Femur (tissue), 1 donor: ENCODE measurements at places on chromosomes 2 and 18.

DNA sequence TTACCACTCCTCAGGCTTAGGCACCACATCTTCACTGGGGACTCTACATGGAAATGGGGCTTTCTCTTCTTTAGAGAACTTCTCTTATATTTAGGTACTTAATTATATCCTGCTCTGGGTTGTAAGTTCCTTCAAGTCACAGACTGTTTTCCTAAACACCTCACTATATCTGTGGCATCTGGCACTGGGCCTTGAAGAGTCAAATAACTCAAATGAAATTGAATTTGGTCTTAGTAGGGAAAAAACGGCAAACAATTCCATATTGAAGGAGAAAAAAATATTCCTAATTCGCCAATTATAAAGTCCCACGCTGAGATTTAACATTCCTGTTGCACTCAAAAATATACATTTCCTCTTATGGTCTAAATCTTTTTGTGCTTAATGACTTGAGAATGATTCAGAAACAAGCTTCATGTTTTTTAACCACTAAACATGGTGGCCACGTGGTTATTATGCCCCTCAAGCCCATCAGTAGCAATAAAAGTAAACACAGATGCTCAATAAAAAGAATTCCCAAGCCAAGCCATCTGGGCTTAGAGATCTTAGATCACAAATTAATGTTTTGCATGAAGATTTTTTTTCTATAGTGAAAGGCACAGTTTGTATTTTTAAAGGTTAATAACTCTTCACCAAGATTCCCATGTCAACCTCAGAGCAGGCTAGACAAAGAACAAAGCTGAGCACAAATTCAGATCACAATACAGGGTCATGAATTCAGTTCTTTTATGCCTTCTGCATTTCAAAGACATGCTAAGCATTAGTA is 105.5 kb upstream of the SYT4 start:
- no peak for DNase-seq

GRCh38 chr18:76791642-76792041 is 30.7 kb upstream of the ZNF236 start:
- DNase-seq, result no peak

DNA sequence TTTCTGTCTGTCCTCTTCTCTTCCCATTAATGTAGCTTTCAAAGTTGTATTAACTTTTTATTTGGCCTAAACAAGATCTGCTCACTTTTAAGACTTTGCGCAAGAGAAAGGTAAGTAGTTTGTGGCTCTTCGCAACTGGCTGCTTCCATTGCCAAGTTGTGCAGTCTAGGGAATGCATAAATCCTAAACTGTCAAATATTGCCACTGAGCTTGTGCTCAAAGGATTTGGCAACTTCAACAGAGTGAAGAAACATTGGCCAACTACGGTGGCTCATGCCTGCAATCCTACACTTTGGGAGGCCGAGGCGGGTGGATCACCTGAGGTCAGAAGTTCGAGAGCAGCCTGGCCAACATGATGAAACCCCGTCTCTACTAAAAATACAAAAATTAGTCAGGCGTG is 826.4 kb downstream of the EPHA4 start:
- no peak for DNase-seq

- no peak for DNase-seq
Observed at GRCh38 chr2:170843656-170844055, 27.0 kb downstream of the GAD1 start.

DNA sequence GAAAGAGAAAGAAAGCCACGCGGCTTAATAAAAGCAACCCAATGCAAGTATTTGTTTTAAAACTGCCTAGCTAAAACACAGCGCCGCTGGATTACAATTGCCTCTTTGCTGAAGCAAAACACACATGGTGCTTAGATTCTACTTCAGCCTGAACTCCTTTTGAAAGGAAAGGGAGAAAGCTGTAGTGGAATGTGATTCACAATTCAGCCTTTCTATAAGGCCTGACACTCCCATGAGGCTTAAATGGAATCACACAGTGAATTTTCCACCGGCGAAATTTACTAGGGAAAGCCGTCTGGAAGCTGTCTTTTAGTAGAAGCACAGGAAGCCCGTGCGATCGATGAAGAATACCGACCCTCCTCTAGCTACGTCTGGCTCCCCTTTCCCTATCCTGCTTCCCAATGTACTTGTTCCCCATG is 348.0 kb downstream of the DLGAP1 start:
- DNase-seq, result no peak

GRCh38 chr2:168992026-168992425 is 39.1 kb downstream of the ABCB11 start:
- DNase-seq, result no peak

GRCh38 chr2:232013701-232014353 is 52.3 kb downstream of the DIS3L2 start:
- DNase-seq, result peak; percentile 73

- no peak for DNase-seq
Observed at GRCh38 chr2:166137331-166137730, 9.5 kb upstream of the SCN1A start.

DNA sequence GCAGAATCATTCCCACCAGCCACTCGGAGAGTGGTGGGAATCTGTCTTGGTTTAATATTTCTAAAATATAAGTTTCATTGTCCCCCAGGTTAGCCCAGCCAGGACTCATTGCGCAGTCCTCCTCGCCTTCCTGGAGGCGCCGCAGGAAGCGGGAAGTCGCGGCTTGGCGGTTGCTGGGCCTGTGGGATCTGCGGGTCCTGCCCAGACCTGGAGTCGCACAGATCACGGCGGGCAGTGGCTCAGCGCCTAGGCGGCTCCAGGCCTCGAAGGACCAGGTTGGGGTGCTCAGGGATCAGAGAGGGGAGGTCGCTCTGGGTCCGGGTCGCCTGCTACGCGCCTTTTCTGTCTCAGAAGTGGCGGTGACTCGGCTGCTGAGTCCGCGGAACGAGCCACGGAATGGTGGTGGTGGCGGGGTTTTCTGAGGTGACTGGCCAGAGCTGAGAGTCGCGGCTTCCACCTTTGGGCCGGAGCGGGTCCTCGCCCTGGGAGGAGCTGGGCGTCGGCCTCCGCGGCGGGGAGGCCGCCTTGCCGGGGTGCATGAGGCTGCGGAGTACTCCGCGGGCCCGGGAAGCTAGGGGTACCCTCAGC is 2.6 kb downstream of the HOXD3 start:
- no peak for DNase-seq

DNA sequence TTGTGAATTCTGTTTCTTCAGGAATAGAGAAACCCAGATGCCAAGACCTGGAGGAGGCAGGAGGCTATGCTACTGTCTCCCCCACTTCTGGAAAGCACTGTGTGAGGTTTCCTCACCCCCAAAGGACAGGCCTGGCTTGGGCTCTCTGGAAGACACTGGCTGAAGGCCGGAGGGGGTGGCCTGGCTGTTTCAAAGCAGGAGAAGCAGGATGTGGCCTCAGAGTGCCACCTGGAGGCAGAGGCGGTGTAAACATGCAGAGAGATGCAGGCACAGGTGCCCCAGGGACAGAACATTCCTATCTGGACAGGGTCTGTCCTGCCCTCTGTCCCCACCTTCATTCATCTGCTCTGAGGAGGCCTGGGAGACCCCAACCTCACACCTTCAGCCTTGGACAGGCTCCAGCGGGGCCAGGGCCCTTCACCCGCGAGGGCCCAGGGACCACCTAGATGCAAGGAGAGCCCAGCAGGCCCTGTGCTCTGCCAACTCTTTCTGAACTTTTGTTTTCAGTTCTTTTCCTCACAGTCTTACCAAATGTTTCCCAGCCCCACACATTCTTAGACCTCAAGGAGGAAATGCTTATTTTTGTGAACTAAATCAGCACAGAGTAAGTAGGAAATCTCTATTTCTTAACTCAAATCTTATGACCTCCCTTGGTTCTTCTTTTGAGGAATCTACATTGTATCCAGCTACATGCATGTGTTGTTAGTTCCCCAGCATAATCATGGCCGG is 79.2 kb downstream of the LONRF2 start:
- peak; percentile 79 for DNase-seq

DNA sequence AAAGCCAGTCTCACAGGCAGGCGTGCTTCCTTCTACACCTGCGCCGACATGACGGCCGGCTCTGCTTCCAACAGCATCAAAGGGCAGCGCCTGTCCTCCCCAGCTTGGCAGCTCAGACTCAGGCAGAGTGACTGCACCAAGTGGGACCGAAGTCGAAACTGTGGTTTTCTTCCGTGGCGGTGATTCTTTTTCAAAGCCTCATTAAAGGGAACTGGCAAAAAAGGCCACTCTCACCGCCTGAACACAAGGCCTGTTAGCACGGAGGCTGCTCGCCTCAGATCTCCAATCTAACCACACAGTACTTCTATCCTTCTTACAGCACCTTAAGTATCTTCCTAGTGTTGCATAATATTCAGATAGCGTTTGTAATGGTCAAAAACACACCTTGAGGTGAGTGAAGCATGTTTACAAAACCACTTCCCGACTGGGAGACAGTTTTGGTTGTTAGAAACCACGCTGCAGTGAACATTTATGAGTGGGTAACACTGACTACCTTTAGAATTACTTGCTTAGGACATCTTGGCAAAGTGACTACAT is 236.4 kb downstream of the HDAC4 start:
- peak; percentile 16 for DNase-seq

DNA sequence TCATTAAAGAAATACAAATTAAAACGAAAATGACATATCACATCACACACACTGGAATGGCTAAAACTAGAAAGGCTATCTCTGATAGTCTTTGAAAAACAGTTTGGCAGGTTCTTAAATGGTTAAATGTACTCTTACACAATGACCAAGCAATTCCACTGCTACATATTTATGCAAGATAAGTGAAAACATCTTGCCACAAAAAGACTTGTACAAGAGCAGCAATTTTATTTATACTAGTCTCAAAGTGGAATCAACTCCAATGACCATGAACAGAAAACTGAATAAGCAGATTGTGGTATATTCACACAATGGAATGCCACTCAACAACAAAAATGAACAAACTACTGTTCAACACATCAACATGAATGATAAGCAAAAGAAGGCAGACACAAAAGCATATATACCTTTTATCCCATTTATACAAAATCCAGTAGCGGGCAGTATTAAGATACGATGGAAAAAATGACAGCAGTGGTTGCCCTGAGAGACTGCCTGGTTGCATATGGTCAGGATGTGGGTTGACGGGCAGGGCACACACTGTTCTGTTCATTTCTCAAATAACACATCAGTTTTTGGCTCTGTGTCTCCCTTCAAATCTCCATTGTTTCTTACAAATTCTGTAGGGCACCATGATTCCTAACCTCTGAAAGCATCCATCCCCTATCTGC is 25.4 kb downstream of the SP100 start:
- DNase-seq, result no peak

DNA sequence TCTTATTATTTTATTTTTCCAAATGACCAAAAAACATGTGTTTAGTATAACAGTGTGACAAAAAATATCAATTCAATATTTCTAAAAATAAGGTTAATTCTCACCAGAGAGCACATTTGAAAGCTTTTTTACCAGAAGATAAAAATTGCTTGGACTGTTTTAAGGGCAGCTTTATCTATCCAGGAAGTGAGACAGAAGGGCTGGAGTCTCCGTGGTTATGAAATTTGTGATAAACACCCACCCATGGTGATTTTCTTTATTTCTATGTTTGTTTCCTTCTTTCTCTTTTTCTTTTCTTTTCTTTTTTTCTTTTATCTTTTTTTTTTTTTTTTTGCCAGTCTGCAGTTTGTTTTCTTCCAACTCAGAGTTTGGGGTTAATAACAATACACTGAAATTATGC is 298.5 kb downstream of the PIEZO2 start:
- DNase-seq, result no peak

- DNase-seq, result peak; percentile 43
Observed at GRCh38 chr18:27599202-27599829, 414.2 kb upstream of the CHST9 start.

DNA sequence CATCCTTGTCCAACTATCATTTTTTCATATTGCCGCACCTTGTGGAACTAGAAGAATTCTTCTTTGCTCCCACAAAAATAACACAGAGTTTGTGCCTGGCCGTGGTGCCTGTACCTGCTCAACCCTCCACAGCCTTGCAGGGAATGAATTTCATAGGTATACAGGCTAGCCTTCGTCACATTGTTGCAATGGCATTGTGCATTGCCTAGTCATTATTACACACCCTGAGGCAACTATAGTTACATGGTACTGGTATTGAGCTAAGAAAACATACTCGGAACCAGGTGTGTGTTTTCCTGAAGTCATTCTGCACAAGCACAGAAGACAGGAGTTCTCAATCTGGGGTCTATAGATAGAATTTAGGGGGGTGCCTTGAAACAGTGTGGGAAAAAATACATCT is 188.0 kb upstream of the CTAGE1 start:
- DNase-seq, result no peak

- no peak for DNase-seq
Observed at GRCh38 chr2:161141033-161141432, 19.2 kb upstream of the TANK start.

DNA sequence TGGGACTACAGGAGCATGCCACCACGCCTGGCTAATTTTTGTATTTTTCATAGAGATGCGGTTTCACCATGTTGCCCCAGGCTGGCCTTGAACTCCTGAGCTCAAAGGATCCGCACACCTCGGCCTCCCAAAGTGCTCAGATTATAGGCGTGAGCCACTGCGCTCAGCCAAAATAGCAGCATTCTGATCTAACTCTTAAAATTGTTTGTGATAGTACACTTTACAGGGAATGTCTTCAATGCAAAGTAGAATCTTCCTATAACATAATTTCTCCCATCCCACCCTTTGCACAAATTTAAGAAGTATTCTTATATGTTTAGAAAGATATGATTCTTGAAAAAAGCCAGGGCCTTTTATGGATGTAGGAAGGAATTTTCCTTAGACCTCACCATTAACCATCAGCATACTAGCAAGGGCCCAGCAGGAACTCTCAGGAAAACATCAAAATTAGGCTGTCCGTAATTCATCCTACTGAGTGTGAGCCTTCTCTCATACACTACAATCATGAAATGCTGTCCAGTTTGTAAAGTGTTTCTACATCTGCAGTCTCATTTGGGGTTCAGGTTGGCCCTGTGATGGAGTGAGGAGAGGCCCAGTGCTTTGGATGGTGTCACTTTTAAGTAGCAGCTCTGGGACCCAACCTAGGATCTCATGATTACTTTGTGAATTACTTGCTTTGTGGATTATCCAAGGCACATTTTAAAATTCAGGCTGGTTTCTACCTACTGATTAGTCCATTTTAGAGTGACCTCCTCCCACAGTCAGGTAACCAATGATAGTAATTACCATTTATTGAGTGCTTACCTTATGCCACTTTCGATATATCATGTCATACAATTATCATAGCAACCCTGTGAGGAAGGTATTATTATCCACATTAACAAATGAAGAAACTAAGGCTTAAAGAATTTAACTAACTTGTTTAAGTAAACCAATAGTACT is 37.5 kb upstream of the DLX1 start:
- no peak for DNase-seq

- no peak for DNase-seq
Observed at GRCh38 chr2:37337620-37338280, 6.7 kb upstream of the QPCT start.

- DNase-seq, result no peak
Observed at GRCh38 chr2:588074-588645, 89.0 kb downstream of the TMEM18 start.

- DNase-seq, result no peak
Observed at GRCh38 chr2:42359965-42360483, 993 bp downstream of the COX7A2L start.

DNA sequence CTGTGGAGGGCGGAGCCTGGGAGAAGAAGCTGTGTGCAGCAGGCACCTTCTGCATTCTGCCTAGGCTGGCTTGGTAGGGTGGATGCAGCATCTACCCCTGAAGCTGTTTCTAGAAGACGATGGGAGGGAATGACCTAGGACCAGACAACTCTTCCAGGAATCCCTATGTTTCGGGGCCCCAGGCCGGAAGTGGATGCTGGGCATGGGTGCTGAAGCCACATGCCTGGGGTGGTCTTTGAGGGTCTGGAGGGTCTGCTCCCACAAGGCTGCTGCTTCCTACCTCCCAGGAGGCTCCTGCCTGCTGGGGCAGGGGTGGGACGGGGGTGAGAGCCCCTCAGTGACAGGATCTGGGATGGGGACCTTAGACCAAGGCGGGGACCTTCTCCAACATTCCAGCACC is 61.0 kb downstream of the CIB4 start:
- peak; percentile 13 for DNase-seq
